Activated T-helper 1 cell treated with anti-CD3 and anti-CD28 coated beads, Interleukin-2, amount 50 U/mL, for 16 hours (primary cell): ENCODE measurements at places on chromosomes 12 and 14.

GRCh38 chr12:4270016-4270830 lies 3.3 kb upstream of the CCND2 start:
- no peak for DNase-seq

DNA sequence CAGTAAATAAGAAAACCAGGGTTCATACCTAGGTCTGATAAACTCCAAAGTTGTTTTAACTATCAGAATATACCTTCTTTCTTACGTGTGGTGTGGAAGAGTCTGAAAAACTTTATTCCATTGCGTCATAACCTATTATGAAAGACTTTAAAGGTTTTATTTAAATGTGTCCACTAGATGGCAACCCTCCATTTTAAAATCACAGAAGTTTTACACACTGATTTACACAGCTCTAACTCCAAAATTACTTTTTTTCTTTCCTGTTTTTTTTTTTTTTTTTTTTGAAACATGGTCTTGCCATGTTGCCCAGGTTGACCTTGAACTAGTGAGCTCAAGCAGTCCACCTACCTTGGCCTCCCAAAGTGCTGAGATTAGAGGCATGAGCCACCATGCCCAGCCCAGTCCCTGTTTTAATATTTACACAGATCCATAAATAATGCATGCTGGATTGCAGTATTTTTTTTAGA lies 17.3 kb upstream of the TMPRSS12 start:
- no peak for DNase-seq

DNA sequence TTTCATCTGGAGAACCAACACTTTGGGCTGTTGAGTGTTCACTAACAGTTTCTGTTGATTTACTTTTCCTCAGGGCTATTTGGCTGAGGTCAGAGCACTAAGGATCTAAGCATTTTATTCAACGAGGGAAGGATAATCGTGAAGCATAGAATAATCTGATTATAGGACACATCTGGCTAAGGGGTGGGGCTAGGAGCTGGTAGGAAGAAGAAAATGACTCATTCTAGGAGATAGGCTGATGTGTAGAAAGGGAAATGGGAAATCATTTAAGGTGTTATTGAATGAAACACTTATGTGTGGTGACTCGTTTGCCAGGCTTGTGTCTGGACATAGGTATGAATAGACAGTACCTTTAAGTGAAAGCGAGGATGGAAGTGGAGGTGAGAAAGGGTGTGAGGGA lies 167.2 kb downstream of the ETNK1 start:
- DNase-seq = no peak

GRCh38 chr14:91586410-91586809 lies 76.3 kb upstream of the PPP4R3A start:
- DNase-seq = no peak

DNA sequence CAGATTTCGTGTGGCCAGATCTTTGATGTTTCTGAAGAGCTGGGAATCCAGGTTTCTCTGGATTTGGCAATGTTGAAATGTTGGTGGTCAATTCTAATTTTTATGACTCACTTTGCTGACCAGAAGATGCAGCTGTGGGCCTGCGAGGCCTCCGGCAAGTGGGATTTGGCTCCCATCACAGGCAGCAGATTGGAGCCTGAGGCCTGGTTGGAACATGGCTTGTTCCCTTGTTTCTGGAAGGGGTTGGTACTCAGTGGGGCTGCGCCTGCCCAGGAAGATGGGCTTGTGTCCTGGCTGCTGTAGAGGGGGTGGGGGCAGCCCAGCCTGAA lies 23.1 kb downstream of the FBRSL1 start:
- no peak for DNase-seq

DNA sequence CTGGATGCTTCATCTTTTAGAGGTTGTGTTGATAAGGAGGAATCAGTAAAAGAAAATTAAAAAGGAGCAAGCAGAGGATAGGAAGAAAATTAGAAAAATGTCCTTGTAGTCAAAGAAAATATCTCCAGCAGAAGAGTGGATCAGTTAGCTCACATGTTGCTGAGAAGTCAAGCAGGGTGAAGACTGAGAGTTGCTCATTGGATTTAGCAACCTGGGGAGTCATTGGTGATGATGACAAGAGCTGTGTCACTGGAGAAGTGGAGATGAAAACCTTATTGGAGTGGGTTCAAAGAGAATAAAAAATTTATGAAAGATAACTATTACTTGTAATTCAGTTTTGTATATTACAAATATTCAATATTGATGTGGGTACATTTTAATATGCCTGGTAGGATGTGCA lies 9.8 kb downstream of the FRMD6 start:
- no peak for DNase-seq

DNA sequence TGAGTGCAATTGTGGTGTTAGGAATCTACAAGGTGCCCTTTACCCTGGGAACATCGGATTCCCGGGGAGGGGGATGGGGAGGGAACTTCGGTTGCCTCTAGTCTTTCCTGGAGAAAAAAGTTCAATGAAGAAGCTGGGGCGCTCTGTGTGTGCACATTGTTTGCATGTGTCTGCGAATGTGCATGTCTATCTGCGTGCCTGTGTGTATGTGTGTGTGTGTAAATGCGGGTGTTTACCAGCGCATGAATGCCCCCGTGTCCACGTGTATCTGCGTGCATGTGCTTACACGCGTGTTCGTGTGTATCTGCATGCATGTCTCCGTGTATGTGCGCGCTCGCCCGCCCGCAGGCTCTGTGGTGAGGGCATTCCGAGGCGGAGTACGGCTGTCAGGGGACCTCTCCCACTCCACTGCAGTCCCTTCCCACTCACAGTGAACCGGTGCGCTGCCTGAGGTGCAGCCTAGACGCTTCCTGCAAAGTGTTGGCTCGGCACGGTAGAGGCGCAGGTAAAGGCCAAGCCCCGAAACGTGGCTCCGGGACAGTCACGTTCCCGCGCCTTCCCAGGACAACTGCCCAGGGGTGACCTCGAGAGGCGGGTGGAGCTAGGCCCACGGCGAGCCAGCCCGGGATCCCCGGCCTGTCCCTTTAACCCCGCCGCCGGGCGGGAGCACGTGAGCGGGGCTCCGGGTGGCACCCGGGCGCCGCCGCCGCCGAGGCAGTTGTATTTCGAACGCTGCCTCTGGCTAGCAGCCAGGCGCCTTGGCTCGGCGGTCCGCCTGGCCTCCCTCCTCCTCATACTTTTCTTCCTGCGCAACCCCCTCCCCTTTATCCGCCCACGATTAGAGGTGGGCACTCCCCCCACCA lies 539 bp upstream of the HMGA2 start:
- no peak for DNase-seq

- DNase-seq = no peak
These were observed 27.2 kb downstream of the CPM start for GRCh38 chr12:68905733-68906132.

DNA sequence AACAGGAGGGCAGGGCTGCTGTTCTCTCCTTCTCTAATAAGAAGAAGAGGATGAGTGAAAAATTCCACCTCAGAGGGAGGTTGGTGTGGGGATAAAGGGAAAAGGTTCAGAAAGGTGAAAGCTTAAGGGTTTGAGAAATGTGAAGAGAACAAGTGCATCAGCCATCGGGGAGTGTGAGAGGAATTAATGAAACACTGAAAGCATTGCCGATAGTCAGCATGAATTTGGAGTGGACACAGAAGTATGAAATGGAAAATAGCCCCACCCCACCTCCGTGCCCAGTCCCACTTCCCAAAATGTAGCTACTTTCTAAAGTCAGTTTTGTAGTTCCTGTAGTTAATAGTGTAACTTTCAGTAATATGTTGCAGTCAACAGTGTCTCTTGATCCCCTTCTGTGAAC lies 33.4 kb downstream of the DIP2B start:
- no peak for DNase-seq

- DNase-seq = no peak
These were observed 55.4 kb downstream of the TMEM132C start for GRCh38 chr12:128322341-128322740.

DNA sequence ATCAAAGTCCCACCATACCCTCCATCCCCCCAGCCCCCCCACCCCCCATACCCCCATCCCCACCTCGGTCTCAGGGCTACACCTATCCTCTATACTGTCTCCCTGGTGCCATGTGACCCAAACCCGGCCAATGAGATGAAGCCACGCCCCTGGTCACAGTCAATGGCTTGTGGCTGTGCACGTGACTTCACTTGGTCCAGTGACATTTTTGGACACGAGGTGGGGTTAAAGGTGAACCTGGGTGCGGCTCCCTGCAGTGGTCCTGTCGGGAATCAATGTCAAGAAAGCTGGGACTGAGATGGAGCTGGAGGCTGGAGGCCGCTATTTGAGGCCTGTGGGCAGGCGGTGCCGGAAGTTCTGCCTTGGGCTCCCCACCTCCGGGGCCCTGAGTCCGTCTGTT lies 100.7 kb upstream of the MAP1LC3B2 start:
- no peak for DNase-seq

DNA sequence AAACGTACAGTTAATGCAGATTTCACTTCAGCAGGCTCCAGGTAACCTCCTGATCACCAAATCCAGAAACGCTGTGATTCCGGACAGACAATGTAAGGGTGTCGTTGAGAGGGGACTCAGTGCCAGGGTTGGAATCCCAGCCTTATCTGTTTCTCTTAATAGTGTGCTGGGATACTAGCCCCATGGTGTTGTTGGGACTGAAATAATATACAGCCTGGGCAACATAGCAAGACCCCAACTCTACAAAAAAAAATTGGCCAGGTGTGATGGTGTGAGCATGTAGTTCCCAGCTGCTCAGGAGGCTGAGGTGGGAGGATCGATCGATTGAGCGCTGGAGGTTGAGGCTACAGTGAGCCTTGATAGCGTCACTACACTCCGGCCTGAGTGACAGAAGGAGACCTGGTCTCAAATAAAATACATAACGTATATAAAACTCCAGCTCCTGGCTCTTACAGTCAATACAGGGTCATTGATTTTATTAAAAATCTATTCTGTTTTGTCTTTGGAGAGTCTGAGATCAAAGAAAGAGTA lies 1.3 kb downstream of the PEBP1 start:
- DNase-seq = no peak

DNA sequence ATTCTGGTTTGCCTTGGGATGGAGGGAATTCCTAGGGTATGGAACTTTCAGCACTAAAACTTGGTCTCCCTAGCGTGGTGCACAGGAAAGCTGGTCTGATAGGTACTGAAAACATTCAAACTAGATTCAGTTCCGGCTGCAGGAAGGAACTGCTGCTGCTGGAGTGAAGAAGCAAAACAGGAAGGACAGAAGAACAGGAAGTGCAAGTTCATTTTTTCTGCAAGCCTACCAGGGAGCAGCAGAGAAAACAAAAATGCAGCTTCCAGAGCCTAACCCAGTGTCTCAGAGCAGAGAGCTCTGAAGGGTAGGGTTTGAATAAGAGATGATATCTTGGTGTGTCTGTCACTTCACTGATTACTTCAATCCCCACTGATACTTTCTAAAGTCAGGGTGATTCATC lies 165.2 kb downstream of the VRK1 start:
- no peak for DNase-seq

GRCh38 chr14:61365667-61366212 lies 44.4 kb downstream of the PRKCH start:
- no peak for DNase-seq

DNA sequence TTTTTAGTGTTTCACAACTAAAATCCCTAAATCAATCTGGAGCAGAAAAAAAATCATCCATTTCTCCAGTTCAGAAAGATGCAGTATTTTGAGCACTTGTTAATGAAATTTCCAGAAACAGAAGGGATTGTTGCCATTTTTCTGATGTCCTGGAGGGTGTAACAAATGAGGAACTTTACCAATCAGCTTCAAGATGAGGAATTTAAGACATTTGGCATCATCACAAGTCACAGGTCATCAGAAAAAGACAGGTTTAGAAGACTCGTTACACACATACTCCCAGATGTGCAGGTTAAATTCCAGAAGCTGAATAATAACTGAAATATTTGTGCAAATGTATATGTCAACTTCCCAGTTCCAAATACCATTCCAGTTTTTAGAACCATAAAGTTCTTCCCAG lies 482 bp upstream of the PSMC1 start:
- no peak for DNase-seq

DNA sequence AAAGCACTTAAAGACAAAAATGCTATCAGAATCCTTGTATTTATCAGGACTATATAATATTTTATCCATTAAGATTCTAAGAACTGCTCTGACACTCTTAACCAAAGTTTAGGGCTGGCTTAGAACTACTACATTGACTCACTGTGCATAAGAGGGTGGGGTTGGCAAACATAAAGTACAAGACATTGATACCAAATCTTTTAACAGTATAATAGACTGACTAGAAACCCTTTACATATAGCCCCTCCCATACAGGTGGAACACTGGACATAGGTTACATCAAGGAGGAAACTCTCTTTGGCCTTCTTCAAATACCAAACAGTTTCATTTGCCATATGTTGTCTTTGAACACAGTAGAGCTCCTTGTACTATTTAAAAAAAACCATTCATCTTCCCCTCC lies 15.6 kb upstream of the REP15 start:
- no peak for DNase-seq

- no peak for DNase-seq
These were observed 12.9 kb downstream of the DDX51 start for GRCh38 chr12:132131229-132131628.

DNA sequence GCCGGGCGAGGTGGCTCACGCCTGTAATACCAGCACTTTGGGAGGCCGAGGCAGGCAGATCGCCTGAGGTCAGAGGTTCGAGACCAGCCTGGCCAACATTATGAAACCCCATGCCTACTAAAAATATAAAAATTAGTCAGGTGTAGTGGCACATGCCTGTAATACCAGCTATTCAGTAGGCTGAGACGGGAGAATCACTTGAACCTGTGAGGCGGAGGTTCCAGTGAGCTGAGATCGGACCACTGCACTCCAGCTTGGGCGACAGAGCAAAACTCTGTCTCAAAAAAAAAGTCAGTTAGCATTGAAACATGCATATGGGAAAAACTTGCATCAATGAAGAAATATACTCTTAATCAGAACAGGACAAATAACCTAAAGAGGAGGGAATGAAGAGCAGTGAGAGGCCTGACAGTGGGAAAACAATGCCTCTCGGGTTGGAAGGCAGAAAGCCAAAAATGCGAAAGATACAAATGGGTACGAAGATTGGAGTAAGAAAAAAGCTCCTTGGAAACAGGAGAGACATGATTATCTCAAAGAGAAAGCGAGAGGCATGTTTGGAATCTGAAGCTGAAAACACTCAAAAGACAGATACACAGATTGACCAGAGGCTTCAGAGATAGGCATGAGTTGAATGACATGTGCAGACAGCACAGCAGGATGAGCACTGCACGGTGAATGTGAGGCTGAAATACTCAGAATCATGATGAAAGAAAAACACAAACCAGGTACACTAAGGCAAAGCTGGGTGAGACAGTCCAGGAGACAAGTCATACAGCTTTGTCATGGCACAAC lies 30.6 kb downstream of the RESF1 start:
- DNase-seq = no peak

- no peak for DNase-seq
These were observed 79.7 kb downstream of the SPTB start for GRCh38 chr14:64800000-64800399.

- DNase-seq = no peak
These were observed 7.6 kb downstream of the TECPR2 start for GRCh38 chr14:102370305-102370809.

- no peak for DNase-seq
These were observed 100.5 kb downstream of the VEZT start for GRCh38 chr12:95318071-95318545.

GRCh38 chr12:80154261-80154660 lies 54.9 kb downstream of the OTOGL start:
- no peak for DNase-seq
